GM12878 (cell line): ENCODE measurements at places on chromosomes 5 and 9.

GRCh38 chr5:129991780-129992179 is 87.5 kb downstream of the CHSY3 start:
- no peaks in the 10 kb centered on the region for H3K36me3 ChIP-seq
- no peak overlapping the region for H3K4me3 ChIP-seq
- no peak overlapping the region for H3K27ac ChIP-seq
- no peaks in the 10 kb centered on the region for H3K27me3 ChIP-seq
- DNase-seq = no peak
- H3K4me1 ChIP-seq = no peaks in the 10 kb centered on the region

DNA sequence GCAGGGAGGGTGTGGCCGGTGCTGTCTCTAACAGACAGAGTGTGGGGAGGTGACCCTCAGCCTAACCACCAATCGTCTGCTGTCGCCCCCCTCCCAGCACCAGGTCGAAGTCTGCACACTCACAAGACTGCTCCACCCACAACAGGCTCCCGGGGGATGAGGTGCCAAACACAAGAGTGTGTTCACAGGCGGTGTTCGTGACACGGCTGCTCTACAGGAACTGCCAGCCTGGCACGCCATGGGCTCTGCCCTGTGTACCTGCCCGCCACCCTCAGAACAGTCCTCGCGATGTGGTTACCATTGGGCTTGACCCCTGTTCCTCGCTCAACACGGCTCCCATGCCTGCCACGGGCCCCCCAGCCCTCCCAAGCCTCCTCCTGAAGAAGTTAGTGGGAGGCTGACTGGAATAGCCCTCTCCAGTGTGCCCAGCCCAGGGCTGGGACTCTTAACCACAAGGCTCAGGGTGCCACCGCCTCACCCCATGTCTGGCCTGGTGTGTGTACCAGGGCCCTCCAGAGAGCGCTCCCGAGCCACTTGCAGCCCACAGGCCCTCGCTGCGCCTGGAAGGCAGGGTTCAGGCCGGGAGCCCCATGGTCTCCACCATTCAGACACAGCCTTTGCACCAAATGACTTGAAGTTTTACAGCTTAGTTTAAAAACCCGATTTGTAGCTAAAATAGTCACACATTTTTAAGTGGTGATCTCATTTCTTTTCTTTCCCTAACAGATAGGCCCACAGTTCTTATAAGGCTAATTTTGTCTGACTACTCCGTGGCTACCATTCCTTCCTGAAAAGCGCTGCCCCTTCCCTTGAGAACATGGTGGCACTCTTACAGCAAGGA is 102.5 kb downstream of the CAMSAP1 start:
- H3K4me3 ChIP-seq = no peak overlapping the region
- no peaks in the 10 kb centered on the region for H3K4me1 ChIP-seq
- peaks cover 2% of the 10 kb centered on the region; the same call in 1 of the 2 replicates for H3K36me3 ChIP-seq
- no peaks in the 10 kb centered on the region for H3K27me3 ChIP-seq
- no peak for DNase-seq

GRCh38 chr9:108297073-108297472 is 558.7 kb downstream of the ACTL7B start:
- H3K27me3 ChIP-seq = no peaks in the 10 kb centered on the region

GRCh38 chr5:175162036-175162435 is 281.9 kb downstream of the DRD1 start:
- H3K36me3 ChIP-seq = no peaks in the 10 kb centered on the region
- no peaks in the 10 kb centered on the region; the same call in 1 of the 2 replicates for H3K27me3 ChIP-seq
- no peak for DNase-seq
- no peaks in the 10 kb centered on the region for H3K4me1 ChIP-seq

- DNase-seq = no peak
- no peaks in the 10 kb centered on the region for H3K27me3 ChIP-seq
- H3K36me3 ChIP-seq = no peaks in the 10 kb centered on the region
- H3K27ac ChIP-seq = no peak overlapping the region
Measured at GRCh38 chr9:79266986-79267385, 304.8 kb upstream of the TLE4 start.

GRCh38 chr5:78103232-78103918 is 191.1 kb downstream of the AP3B1 start:
- peaks cover 4% of the 10 kb centered on the region; the same call in 1 of the 2 replicates for H3K4me1 ChIP-seq
- no peak overlapping the region for H3K27ac ChIP-seq
- no peaks in the 10 kb centered on the region for H3K27me3 ChIP-seq
- no peaks in the 10 kb centered on the region; the same call in none of the 2 replicates for H3K36me3 ChIP-seq

DNA sequence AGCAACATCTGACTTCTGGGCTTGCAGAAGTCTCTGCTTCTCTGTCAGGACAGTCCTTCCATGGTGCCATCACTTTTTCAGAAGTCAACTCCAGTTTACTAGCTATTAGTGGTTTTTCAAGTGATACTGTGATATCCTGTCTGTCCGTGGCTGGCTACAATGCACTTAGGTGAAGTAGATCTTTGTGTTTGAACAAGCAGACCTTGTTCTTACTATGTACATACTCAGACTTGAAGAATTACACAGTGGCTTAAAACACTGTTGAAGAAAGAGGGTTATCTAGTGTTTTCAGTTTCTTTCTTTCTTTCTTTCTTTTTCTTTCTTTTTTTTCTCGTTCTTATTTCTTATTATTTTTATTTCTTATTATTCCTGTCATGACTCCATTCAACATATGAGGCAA is 228.7 kb downstream of the NTRK2 start:
- no peaks in the 10 kb centered on the region for H3K36me3 ChIP-seq
- H3K27me3 ChIP-seq = no peaks in the 10 kb centered on the region
- no peak for DNase-seq
- H3K4me3 ChIP-seq = no peak overlapping the region
- no peaks in the 10 kb centered on the region for H3K4me1 ChIP-seq

DNA sequence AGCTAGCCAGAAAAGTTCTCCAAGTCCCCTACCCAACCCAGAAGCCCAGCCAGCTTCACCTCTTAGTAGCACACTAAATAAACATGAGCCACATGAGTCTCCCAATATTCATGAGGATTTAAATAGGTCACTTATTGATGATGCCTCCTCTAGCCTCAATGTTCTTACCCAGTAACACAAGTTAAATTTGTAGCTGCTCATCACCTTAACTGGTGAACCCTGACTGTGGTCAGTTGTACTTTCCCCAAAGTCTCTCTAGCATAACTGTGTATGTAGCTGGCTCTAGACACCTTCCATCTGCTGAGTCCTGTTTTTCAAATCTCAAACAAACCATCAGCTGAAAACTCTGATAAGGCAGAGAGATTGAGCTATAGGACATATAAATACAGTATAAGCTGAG is 100.3 kb upstream of the ELAVL2 start:
- no peak overlapping the region for H3K4me3 ChIP-seq
- DNase-seq = peak; percentile 30
- no peaks in the 10 kb centered on the region for H3K27me3 ChIP-seq

- peaks cover 39% of the 10 kb centered on the region for H3K4me1 ChIP-seq
- peak; percentile 61 for DNase-seq
- no peaks in the 10 kb centered on the region for H3K27me3 ChIP-seq
- H3K4me3 ChIP-seq = peak overlapping the region; percentile 13; the same call in 1 of the 2 replicates
- no peaks in the 10 kb centered on the region for H3K36me3 ChIP-seq
- H3K27ac ChIP-seq = peak overlapping the region; percentile 95
Measured at GRCh38 chr5:119032656-119033055, 38.2 kb upstream of the DMXL1 start.

GRCh38 chr9:28970241-28970654 is 1397.0 kb upstream of the C9orf72 start:
- no peaks in the 10 kb centered on the region for H3K36me3 ChIP-seq
- H3K4me3 ChIP-seq = no peak overlapping the region
- H3K4me1 ChIP-seq = no peaks in the 10 kb centered on the region
- no peaks in the 10 kb centered on the region for H3K27me3 ChIP-seq

DNA sequence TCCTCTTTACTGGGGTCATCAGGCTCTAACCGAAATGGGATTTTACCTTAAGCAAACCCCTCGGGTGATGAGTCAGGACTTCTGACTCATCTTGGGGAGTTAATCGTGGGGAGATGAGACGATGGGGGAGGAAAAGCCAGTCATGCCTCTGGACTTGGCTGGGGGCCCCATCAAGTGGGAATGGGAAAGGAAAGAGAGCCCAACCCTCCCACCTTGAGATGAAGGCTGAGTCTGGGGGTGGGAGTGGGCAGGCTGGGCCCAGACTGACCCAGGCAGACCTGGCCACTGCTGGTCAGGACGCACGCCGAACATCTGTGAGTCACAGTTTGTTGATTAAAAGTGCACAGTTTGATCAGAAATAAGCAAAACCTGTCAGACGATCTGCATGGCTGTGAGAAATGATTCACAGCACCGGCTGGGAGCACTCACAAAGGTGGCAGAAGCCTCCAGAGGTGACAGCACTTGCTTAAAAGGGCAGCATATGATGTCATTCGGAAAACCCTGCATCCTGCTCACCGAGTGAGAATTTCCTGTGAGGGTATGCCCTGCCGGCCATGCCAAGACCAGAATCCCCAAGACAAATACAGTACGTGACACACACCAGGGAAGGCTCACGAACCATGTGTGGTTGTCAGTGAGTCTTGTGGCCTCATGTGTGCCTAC is 50.0 kb upstream of the SLC25A51 start:
- H3K4me3 ChIP-seq = no peak overlapping the region
- H3K27ac ChIP-seq = peak overlapping the region; percentile 71
- DNase-seq = peak; percentile 80

GRCh38 chr9:124088476-124088837 is 76.9 kb downstream of the LHX2 start:
- no peaks in the 10 kb centered on the region for H3K36me3 ChIP-seq
- no peak overlapping the region for H3K4me3 ChIP-seq
- no peaks in the 10 kb centered on the region for H3K27me3 ChIP-seq
- no peak overlapping the region for H3K27ac ChIP-seq
- no peak for DNase-seq

DNA sequence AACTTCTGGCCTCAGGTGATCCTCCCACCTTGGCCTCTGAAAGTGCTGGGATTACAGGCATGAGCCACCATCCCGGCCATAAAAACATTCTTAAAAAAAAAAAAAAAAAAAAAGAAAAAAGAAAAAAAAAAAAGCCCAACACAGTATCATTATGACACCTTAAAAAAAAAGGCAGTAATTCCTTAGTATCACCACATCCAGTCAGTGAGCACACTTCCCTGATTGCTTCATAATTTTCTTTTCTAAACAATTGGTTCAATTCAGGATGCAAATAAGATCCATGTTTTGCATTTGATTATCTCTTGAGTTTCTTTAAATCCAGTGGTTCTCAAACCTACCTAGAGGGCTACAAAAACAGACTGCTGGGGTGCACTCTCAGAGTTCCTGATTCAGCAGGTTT is 182.5 kb downstream of the CDK5RAP2 start:
- H3K27me3 ChIP-seq = no peaks in the 10 kb centered on the region
- no peak overlapping the region for H3K27ac ChIP-seq
- DNase-seq = no peak
- no peaks in the 10 kb centered on the region for H3K4me1 ChIP-seq
- peaks cover 22% of the 10 kb centered on the region for H3K36me3 ChIP-seq

- no peak for DNase-seq
- no peak overlapping the region for H3K4me3 ChIP-seq
- H3K27ac ChIP-seq = no peak overlapping the region
- no peaks in the 10 kb centered on the region for H3K27me3 ChIP-seq
- H3K4me1 ChIP-seq = no peaks in the 10 kb centered on the region
- H3K36me3 ChIP-seq = no peaks in the 10 kb centered on the region
Measured at GRCh38 chr5:28710360-28710759, 1672.0 kb upstream of the CDH9 start.

DNA sequence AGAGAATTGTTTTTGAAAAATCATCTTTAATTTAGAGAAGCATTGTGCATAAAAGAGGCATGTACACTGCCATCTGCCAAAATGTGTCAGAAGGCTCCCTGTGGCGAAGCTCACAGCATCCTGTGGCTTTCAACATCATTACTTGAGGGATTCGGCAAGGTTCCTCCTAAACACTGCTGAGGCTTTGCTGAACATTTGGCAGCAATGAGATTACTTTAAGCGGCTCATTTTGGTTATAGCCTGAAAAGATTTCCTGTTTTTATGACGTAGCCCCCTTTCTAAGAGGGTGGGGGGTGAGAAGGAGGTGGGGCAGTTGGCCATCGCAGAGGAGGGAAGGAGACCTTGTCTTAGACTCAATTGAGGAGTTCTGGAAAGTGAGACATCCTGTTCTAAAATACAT is 469.4 kb downstream of the RASEF start:
- no peaks in the 10 kb centered on the region for H3K27me3 ChIP-seq
- DNase-seq = no peak
- no peak overlapping the region for H3K4me3 ChIP-seq
- H3K36me3 ChIP-seq = no peaks in the 10 kb centered on the region
- no peaks in the 10 kb centered on the region for H3K4me1 ChIP-seq
- H3K27ac ChIP-seq = no peak overlapping the region

- peaks cover 9% of the 10 kb centered on the region for H3K36me3 ChIP-seq
- no peak overlapping the region for H3K4me3 ChIP-seq
- H3K27me3 ChIP-seq = no peaks in the 10 kb centered on the region
- DNase-seq = no peak
- no peak overlapping the region for H3K27ac ChIP-seq
Measured at GRCh38 chr9:37512437-37512836, 26.7 kb downstream of the POLR1E start.

DNA sequence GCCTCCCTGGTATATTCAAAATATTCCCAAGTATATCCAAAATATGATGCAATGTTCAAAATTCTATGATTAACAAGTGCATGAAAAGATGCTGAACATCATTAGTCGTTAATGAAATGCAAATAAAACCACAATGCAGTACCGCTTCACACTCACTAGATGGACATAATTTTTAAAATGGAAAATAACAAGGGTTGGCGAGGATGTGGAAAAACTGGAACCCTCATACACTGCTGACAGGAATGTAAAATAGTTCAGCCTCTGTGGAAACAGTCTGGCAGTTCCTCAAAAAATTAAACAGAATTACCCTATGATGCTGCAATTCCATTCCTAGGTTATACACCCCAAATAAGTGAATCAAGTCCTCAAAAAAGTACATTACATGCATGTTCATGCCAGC is 36.1 kb upstream of the MYOT start:
- no peak overlapping the region for H3K27ac ChIP-seq
- DNase-seq = no peak
- no peak overlapping the region for H3K4me3 ChIP-seq
- no peaks in the 10 kb centered on the region for H3K4me1 ChIP-seq
- H3K27me3 ChIP-seq = no peaks in the 10 kb centered on the region

GRCh38 chr5:87899208-87899661 is 369.4 kb downstream of the TMEM161B start:
- DNase-seq = no peak
- peaks cover 1% of the 10 kb centered on the region for H3K27me3 ChIP-seq
- no peak overlapping the region for H3K27ac ChIP-seq
- no peak overlapping the region for H3K4me3 ChIP-seq

GRCh38 chr9:130054820-130055219 is 1.1 kb downstream of the GPR107 start:
- DNase-seq = no peak
- H3K36me3 ChIP-seq = no peaks in the 10 kb centered on the region; the same call in 1 of the 2 replicates
- peak overlapping the region; percentile 83 for H3K4me3 ChIP-seq
- H3K27me3 ChIP-seq = no peaks in the 10 kb centered on the region

GRCh38 chr9:22053178-22053577 is 44.1 kb upstream of the CDKN2B start:
- no peak for DNase-seq
- H3K27me3 ChIP-seq = no peaks in the 10 kb centered on the region
- no peaks in the 10 kb centered on the region for H3K4me1 ChIP-seq
- H3K36me3 ChIP-seq = no peaks in the 10 kb centered on the region
- H3K4me3 ChIP-seq = no peak overlapping the region
